Aorta (tissue), 5 donors: ENCODE measurements at places on chromosomes 3 and 15.

GRCh38 chr15:89068325-89068784 lies 19.9 kb upstream of the ABHD2 start:
- no peaks in the 10 kb centered on the region for H3K36me3 ChIP-seq
- H3K4me1 ChIP-seq = no peaks in the 10 kb centered on the region
- no peaks in the 10 kb centered on the region for H3K27me3 ChIP-seq

DNA sequence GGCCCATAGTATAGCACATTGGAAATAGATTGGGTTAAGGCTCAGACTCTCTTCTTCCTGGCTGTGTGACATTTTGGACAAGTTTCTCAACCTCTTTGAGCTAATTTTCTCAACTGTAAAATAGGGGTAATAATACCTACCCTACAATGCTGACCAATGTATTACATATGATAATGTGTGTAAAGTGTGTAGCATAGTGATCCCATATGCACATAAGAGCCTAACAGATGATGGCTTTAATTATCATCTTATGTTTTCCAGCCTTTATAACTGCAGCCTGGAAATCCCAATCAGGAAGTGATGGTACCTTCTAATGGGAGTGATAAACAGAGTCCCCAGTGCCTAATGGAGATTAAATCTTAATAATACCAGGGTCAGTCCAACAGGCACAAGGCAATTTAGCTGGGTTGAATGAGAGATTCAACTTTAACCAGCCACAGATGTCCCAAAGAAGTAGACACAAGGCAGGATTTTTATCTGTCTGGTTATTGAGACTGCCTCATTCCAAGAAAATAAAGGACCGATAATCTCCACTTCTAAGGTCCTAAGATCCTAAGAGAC lies 12.0 kb downstream of the ADAMTS9 start:
- peaks cover 15% of the 10 kb centered on the region for H3K4me1 ChIP-seq
- no peak for DNase-seq
- H3K27ac ChIP-seq = peak overlapping the region; percentile 51
- H3K27me3 ChIP-seq = no peaks in the 10 kb centered on the region

DNA sequence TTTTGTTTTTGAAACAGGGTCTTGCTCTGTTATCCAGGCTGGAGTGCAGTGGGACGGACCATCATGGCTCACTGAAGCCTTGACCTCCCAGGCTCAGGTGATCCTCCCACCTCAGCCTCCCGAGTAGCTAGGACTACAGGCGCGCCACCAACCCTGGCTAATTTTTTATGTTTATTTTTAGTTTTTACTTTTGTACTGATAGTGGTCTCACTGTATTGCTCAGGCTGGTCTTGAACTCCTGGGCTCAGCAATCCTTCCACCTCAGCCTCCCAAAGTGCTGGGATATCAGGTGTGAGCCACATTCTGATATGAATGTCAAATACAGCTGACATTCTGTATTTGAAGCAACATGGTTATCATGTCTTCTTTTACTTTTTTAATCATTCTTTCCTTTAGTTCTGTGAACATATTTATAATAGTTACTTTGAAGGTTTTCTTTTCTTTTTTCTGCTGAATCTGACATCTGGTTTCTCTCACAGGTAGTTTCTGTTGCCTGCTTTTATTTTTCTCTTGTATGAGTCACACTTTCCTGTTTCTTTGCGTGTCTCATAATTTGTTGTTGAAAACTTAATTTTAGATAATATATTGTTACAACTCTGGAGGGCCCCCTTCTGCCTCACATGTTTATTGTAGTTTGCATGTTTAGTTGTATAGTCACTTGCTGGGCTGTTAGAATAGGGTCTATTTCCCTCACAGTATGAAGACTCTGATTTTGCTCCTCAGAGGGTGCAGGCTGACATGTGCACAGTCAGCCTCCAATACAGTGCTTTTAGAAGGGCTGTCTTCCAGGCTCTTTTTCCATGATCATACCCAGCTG lies 8.4 kb upstream of the CNTN4 start:
- H3K27ac ChIP-seq = no peak overlapping the region
- H3K4me1 ChIP-seq = no peaks in the 10 kb centered on the region
- H3K4me3 ChIP-seq = no peak overlapping the region

DNA sequence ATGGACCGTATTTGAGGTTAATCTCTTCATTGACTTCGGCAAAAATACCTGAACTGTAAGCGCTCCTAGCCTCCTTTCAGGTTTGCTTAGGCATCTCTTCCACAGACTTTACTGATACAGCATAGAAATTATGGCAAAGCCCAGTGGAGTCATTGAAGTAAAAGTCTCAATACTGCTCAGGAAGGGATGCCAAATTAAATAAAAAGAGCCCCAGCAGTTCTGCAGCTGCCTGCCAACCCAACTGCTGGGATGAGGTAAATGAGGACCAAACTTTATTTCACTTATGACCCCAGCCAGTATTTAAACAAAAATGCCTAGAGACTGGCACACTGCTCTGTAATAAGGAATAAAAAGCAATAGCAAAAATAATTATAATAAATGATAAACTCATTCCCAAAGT lies 65.4 kb downstream of the IQCH start:
- H3K27ac ChIP-seq = no peak overlapping the region
- no peak overlapping the region for H3K4me3 ChIP-seq
- no peak for DNase-seq
- no peaks in the 10 kb centered on the region for H3K27me3 ChIP-seq

- no peaks in the 10 kb centered on the region for H3K4me1 ChIP-seq
- H3K36me3 ChIP-seq = no peaks in the 10 kb centered on the region
- peak overlapping the region; percentile 49 for H3K4me3 ChIP-seq
- DNase-seq = no peak
Measured at GRCh38 chr3:186361246-186361761, 730 bp downstream of the DGKG start.

DNA sequence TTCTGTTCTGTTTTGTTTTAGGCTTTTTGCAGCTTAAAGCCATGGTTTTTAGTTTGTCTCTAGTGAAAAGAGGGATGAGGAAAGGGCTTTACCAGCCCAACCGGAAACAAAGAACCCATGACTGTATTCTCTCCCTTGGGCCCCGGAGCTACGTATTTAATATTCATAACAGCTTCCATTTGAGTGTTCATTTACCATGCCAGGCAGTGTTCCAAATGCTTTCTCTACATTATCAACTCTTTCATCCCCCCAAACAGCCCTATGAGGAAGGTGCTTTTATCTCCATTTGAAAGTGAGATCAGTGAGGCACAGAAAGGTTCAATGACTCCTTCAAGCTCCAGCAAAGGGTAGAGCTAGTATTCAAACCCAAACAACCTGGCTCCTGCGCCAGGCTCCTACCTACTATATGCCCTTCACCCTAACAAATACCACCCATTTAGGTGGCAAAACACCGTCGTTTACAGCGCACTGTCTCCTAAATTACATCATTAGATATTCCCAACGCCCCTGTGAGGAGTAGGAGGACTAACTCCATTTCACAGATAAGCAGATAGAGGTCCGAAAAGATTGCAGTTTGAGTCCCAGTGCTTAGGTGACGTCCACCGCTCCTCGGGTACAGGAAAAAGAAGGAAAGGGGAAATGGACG lies 27.9 kb downstream of the GTPBP8 start:
- peak overlapping the region; percentile 65 for H3K4me3 ChIP-seq
- H3K27ac ChIP-seq = peak overlapping the region; percentile 40
- H3K36me3 ChIP-seq = no peaks in the 10 kb centered on the region
- H3K27me3 ChIP-seq = no peaks in the 10 kb centered on the region
- no peak for DNase-seq

DNA sequence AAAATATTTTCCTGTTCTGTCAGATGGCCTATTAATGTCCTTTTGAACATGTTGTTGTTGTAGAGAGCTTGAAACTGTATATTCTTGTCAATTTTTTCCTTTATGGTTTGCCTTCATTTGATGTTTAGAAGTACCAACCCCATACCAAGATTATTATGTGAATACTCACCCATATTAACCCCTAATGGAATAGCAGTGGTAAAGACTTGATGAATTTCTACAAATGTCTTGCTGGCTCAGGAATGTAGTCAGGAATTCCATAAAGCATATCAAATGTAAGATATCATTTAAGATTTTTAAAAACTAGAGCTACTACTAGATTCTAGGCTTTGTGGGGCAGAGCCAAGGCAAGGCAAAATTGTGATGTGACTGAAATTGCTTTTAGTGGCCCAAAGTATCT lies 30.0 kb downstream of the MYO5A start:
- no peaks in the 10 kb centered on the region for H3K36me3 ChIP-seq
- no peak overlapping the region for H3K27ac ChIP-seq
- no peaks in the 10 kb centered on the region for H3K27me3 ChIP-seq
- no peak for DNase-seq
- no peak overlapping the region for H3K4me3 ChIP-seq
- no peaks in the 10 kb centered on the region for H3K4me1 ChIP-seq
